ENCODE measurements at places on chromosomes 7 and 10. TPM values are rescaled to one million over a fixed set of nuclear protein-coding genes. Genes with fewer than 3 reads are reported as not detected.

The SNX13 gene
- 59.7 TPM for total RNA-seq

The COL17A1 gene
- total RNA-seq: under 0.01 TPM

The AGR3 gene
- not detected for total RNA-seq

The TUBAL3 gene
- total RNA-seq: not detected

The OR2A12 gene
- total RNA-seq: not detected

The TDRD1 gene
- 0.59 TPM for total RNA-seq

The SFTPA1 gene
- total RNA-seq: not detected

The TMEM72 gene
- not detected for total RNA-seq

The LIPK gene
- total RNA-seq: not detected

The STEAP2 gene
- 9.8 TPM for total RNA-seq

The AIMP2 gene
- 60.1 TPM for total RNA-seq

The CDK5 gene
- total RNA-seq: 17.0 TPM

The ATG9B gene
- total RNA-seq: not detected

The PCDH15 gene
- total RNA-seq: not detected

The HOXA1 gene
- total RNA-seq: 1.5 TPM

The TAS2R39 gene
- not detected for total RNA-seq

The SPRN gene
- total RNA-seq: under 0.01 TPM

The CALML5 gene
- total RNA-seq: not detected

The NEUROG3 gene
- total RNA-seq: not detected

The WNT8B gene
- total RNA-seq: not detected

The INPP5A gene
- 20.9 TPM for total RNA-seq

The PNLIPRP1 gene
- total RNA-seq: not detected

The SH2B2 gene
- 2.1 TPM for total RNA-seq

The CYP3A4 gene
- total RNA-seq: not detected

The CNPY1 gene
- total RNA-seq: not detected

The NACAD gene
- total RNA-seq: 0.72 TPM

The INHBA gene
- total RNA-seq: 97.8 TPM

The CPA2 gene
- total RNA-seq: not detected

The SSC4D gene
- 0.88 TPM for total RNA-seq

The PCLO gene
- under 0.01 TPM for total RNA-seq

The OGDHL gene
- total RNA-seq: under 0.01 TPM

The HEPACAM2 gene
- total RNA-seq: under 0.01 TPM

The IQUB gene
- 0.88 TPM for total RNA-seq

The GNAI1 gene
- 42.1 TPM for total RNA-seq

The SYT15 gene
- total RNA-seq: under 0.01 TPM

The SLC16A12 gene
- total RNA-seq: under 0.01 TPM

The CDK14 gene
- total RNA-seq: 39.1 TPM

The UNC5B gene
- 135 TPM for total RNA-seq

The FFAR4 gene
- total RNA-seq: not detected

The SPDYE2B gene
- not detected for total RNA-seq

The GRID1 gene
- not detected for total RNA-seq

The PLEKHS1 gene
- total RNA-seq: not detected

The ATRNL1 gene
- 1.4 TPM for total RNA-seq

The RPEL1 gene
- 0.29 TPM for total RNA-seq

The TASOR2 gene
- total RNA-seq: 92.8 TPM

The CCZ1B gene
- total RNA-seq: 50.4 TPM

The UTF1 gene
- not detected for total RNA-seq

The STAMBPL1 gene
- 11.6 TPM for total RNA-seq

The ASAH2 gene
- 0.36 TPM for total RNA-seq

The C7orf57 gene
- under 0.01 TPM for total RNA-seq

The OPN1SW gene
- total RNA-seq: not detected

The ELFN1 gene
- 12.7 TPM for total RNA-seq

Measured in osteoblast (primary cell).